ENCODE measurements at places on chromosomes 3 and 15.

- no peak for DNase-seq
Measured at GRCh38 chr15:81398910-81399551, 25.0 kb upstream of the TMC3 start.

GRCh38 chr15:88023914-88024313 is 232.6 kb downstream of the NTRK3 start:
- peak; percentile 73 for DNase-seq

- DNase-seq, result no peak
Measured at GRCh38 chr3:32349184-32349583, 42.5 kb upstream of the CMTM7 start.

- no peak for DNase-seq
Measured at GRCh38 chr3:141012571-141012970, 38.6 kb upstream of the SPSB4 start.

DNA sequence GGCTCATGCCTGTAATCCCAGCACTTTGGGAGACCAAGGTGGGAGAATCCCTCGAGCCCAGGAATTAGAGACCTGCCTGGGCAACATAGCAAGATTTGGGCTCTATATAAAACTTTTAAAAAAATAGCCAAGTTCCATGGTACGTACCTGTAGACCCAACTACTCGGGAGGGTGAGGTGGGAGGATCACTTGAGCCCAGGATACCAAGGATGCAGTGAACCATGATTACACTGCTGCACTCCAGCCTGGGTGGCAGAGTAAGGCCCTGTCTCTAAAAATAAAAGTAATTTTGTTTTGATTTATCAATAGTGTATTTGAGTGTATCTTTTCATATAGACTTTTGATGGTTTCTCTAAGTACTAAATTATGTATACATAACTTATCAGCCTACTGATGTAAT is 63.1 kb downstream of the LSM3 start:
- no peak for DNase-seq

- no peak for DNase-seq
Measured at GRCh38 chr3:51057121-51057520, 328.0 kb upstream of the MANF start.

- no peak for DNase-seq
Measured at GRCh38 chr3:56291244-56291680, 177.0 kb downstream of the ERC2 start.

- no peak for DNase-seq
Measured at GRCh38 chr3:127613406-127613805, 15.2 kb downstream of the MCM2 start.

- DNase-seq, result peak; percentile 33
Measured at GRCh38 chr15:70147778-70148177, 50.1 kb upstream of the TLE3 start.

DNA sequence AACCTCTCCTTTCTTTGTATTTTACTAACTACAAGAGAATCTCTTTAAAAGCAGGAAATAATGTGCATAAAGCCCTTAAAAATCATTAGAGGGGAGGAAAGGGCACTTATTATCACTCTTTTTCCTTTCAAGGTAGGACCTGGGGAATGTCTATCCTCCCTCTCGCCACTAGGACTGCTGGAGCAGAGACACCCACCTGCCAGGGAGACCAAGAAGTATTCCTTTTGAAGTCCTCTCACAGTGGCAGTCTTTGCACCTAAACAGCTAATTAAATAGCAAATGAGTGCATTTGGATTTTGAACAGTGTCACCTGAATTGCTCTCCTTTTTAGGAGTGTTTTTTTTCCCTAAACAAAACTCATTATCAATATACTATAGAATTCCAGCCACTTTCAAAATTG is 874.1 kb downstream of the ZPLD1 start:
- DNase-seq, result peak; percentile 36

DNA sequence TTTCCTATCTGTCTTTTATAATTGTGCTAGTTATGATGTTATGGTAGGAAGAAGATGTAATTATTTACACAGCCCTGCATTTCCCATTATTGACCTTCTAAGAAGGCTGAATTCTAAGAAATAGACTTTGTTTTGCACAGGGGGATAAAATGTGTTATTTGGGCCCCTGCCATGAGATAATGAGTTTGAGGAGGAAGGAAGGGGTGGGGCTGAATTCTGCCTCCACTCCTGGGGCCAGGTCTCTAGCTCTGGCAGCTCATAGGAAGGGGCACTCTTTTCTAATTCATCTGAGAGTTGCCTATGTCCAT is 69.2 kb upstream of the GOLGA8B start:
- DNase-seq, result no peak

- DNase-seq, result no peak
Measured at GRCh38 chr3:114904633-114905032, 242.5 kb downstream of the ZBTB20 start.

- DNase-seq, result no peak
Measured at GRCh38 chr3:177981576-177981975, 554.7 kb upstream of the KCNMB2 start.

- no peak for DNase-seq
Measured at GRCh38 chr3:147890114-147890513, 480.9 kb downstream of the ZIC1 start.

GRCh38 chr3:148186881-148187280 is 510.8 kb upstream of the AGTR1 start:
- no peak for DNase-seq

GRCh38 chr3:77947671-77948070 is 907.8 kb downstream of the ROBO2 start:
- no peak for DNase-seq

DNA sequence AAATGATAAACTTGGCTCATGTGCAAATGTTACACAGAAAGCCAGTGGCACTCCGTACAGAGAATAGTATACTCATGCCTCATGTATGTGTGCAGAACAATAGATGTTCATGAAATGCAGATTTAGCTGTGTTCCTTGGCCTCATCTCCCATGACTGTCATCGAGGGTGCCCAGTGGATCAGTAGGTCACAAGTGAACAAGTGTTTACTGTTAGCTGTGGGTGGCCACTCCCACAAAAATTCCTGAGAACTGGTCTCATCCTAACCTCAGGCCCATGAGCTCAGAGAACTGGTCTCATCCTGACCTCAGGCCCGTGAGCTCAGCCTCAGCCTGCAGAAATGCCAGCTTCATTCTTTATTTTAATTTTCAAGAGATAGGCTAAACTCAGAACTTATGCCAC is 124.1 kb downstream of the GADL1 start:
- DNase-seq, result no peak

DNA sequence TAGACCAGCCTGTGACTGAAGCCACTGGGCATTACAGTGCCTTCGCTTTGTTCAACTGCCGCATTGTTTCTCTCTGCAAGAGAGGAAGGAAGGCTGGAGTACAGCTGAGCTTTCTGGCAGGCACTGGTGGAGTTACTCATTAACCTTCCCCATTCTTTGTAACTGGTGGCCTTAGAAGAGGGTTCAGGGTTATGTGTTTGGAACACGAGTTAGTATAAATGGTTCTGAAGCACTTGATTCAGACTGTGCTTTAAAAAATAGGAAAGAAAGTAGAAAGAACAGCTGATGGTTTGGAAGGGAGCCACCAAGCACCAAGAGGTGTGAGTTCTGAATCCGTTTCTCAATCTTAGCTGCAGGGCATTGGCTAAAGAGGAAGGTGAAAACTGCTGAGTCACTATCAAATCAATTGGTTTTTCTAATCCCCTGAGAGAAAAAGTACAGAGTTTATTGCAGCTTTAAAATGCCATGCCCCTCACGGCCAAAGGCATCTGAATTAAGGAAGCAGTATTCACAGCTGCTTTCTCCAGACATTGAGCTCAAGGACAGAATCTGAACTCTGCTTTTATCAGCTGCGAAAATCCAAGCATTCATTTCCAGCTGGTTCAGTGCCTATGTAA is 3.6 kb downstream of the HGD start:
- DNase-seq, result peak; percentile 56

- no peak for DNase-seq
Measured at GRCh38 chr3:12638105-12638504, 25.8 kb downstream of the RAF1 start.

DNA sequence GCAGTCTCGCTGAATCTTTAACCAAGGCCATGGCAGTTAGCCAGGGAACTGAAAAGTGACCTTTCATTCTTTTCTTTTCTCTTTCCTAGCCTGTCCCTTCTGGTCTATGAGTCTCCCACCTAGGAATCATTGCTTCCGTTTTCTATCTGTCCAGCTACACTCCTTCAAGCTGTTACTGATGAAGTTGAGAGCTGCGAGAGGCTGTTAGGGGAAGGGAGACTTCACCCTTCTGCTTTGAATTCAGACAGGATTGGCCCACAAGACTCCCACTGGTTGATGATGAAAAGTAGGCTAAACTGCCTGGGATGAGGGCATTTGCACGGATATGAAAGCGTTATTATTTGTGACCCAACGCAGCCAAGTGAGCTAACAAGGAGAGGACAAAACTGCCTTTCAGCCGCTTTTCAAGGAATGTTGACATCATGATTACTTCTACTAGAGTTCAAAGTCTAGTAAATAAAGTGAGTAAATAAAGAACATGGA is 30.2 kb downstream of the EIF4E3 start:
- no peak for DNase-seq

DNA sequence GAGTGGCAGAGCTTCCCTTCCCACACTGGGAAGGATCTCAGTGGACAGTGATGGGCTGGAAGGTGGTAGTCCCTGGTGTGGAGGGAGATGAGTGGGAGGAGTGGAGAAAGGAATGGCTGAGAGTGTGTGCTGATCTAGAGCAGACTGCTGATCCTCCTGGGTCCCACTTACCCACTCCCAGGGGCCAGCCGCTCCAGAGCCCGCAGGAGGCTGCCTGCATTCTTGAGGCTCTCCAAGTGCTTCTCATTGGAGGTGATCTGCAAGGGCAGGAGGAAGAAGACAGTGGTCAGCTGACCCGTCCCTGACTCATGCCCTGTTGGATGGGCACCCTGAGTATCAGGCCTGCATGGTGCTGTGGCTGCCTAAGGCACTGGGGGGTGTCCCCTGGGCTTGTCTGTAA is 50.0 kb downstream of the CTNNB1 start:
- no peak for DNase-seq

GRCh38 chr15:51932161-51932560 is 39.4 kb downstream of the LEO1 start:
- DNase-seq, result no peak

DNA sequence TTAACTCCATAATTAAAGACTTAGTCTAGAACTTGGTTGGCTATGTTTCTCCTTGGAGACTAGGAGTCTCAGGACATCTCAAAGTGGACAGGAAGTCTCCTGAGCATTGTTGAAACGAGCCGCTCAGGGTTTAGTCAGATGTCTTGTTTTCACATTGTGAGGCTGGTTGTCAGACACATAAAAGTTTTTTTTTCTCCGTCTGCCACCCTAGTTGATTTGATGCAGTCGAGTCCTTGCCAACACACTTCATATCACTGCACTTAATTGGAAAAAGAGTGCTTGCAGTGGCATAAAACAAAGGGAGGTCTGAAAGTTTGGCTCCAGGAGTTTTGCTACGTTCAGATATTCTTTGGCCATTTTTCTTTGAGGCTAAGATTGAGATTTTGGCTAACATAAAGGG is 92.9 kb downstream of the USP13 start:
- DNase-seq, result no peak

DNA sequence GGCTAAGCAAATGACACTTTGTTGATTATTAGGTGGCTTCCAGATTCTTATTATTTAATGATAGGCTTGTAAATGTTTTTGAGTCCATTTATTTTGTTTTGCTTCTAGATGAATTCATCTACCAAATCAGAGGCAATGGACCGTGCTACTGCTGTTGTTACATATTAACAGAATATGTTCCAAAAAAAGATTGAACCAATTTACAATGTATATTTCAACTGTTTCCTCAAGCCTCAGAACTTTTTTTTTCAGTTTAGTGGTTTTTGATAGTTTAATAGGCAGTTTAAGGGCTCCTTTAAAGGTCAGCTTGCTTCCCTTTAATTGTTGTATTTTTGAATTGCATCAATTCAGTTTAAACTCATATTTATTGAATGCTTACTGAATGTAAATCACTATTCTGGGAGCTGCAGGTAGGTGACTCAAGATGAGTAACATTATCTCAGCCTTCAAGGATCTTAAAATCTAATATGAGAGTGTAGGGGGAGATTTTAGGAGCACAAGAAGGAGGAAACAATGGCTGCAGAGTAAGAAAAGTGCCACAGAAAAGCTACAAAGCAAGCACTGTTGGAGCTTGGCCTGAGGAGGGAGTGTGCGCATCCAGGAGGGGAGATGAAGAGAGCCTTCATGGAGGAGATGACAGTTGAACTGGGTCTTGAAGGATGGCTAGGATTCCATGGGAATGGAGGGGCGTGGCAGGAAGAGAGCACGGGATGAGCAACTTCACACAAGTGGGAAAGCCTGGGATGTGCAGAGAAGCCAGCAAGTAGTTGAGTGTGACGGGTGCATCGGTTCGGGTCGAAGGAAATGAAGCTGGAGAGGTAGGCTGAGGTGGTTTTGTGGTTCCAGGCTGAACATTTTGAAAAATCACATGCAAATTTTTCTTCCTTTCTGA is 14.7 kb downstream of the MAP2K1 start:
- DNase-seq, result peak; percentile 58

DNA sequence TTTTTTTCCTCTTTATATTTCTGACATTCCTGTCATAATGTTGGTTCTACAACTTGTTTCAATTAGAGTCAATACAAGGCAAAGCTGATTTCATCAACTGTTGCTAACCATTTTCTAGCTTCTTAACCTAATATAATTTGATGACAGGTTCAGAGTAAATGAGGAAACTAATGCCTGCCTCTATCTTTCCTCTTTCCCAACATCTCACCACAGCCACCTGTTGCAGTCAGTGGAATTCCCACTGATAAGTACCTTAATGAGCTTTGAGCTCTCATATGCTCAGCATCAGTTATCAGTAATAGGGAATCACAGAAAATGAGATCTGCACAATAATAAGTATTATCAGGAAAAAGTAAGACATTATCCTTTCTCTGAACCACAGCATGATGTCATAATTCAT is 241.9 kb downstream of the MEIS2 start:
- DNase-seq, result no peak

- DNase-seq, result no peak
Measured at GRCh38 chr3:170814822-170815221, 55.2 kb downstream of the RPL22L1 start.

GRCh38 chr3:41898631-41899030 is 63.3 kb downstream of the ULK4 start:
- DNase-seq, result no peak

GRCh38 chr3:27649277-27649676 is 72.8 kb downstream of the EOMES start:
- DNase-seq, result no peak

DNA sequence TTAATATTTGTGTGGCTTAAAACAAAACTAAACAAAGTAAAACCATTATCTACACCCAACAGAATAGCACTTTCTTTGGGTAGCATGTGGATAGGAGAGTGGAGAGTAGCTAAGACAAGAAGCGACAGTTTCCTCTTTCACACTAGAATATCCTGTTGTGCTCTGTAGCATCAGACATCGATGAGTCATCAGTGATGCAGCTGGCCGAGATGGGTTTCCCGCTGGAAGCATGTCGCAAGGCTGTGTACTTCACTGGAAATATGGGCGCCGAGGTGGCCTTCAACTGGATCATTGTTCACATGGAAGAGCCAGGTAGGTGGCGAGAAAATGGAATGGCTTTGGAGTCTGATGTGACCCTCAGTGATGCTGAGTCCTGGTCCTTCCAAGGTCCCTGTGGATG is 108.1 kb downstream of the USP13 start:
- no peak for DNase-seq

- no peak for DNase-seq
Measured at GRCh38 chr3:3662610-3663009, 136.6 kb upstream of the LRRN1 start.
